ENCODE measurements at places on chromosomes 3 and 15. TPM values are rescaled to one million over a fixed set of nuclear protein-coding genes. Genes with fewer than 3 reads are reported as not detected.

GRCh38 chr3:65746848-65747247, 291.9 kb downstream of the MAGI1 start:
- no peak overlapping the region for H3K4me3 ChIP-seq
- no peak for DNase-seq
- no peaks in the 10 kb centered on the region for H3K36me3 ChIP-seq
- H3K4me1 ChIP-seq, result no peaks in the 10 kb centered on the region

DNA sequence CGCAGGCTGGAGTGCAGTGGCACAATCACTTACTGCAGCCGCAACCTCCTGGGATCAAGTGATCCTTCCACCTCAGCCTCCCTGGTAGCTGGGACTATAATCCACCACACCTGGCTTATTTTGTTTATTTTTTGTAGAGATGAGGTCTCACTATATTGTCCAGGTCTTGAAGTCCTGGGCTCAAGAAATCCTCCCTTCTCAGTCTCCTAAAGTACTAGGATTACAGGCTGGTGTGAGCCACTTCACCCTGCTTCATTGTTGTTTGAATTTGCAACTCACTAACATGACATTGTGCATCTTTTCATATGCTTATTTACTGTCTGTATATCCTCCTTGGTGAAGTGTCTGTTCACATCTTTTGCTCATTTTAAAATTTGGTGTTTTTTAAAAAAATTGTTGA, 10.1 kb downstream of the PARP15 start:
- H3K4me3 ChIP-seq, result no peak overlapping the region
- no peak overlapping the region for H3K27ac ChIP-seq
- H3K27me3 ChIP-seq, result no peaks in the 10 kb centered on the region
- no peak for DNase-seq

GRCh38 chr15:57406062-57406772, 29.9 kb downstream of the CGNL1 start:
- no peak overlapping the region for H3K4me3 ChIP-seq
- no peaks in the 10 kb centered on the region for H3K4me1 ChIP-seq
- H3K27ac ChIP-seq, result no peak overlapping the region

DNA sequence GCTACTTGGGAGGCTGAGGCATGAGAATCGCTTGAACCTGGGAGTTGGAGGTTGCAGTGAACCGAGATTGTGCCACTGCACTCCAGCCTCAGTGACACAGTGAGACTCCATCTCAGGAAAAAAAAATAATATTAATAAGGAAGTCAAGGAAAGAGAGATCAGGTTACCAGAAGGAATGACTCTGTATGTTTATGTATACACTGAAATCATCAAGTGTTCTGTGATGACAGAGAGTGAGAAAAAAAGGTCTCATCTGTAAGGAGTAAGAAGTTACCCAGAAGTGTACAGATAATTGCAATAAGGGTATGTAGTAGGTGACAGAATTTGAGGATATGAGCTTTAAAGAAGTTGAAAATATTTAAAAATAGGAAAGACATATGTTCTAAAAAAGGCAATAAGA, 4.3 kb upstream of the CCDC50 start:
- H3K27ac ChIP-seq, result no peak overlapping the region
- no peaks in the 10 kb centered on the region for H3K4me1 ChIP-seq
- no peaks in the 10 kb centered on the region for H3K27me3 ChIP-seq
- DNase-seq, result no peak
- no peaks in the 10 kb centered on the region for H3K36me3 ChIP-seq

GRCh38 chr3:100697723-100698285, 11.5 kb upstream of the TFG start:
- H3K4me1 ChIP-seq, result no peaks in the 10 kb centered on the region
- no peak overlapping the region for H3K27ac ChIP-seq
- H3K27me3 ChIP-seq, result no peaks in the 10 kb centered on the region
- no peaks in the 10 kb centered on the region for H3K36me3 ChIP-seq
- DNase-seq, result no peak

GRCh38 chr15:85289677-85290365, 90.6 kb upstream of the AKAP13 start:
- no peak overlapping the region for H3K27ac ChIP-seq
- no peaks in the 10 kb centered on the region for H3K27me3 ChIP-seq
- H3K4me3 ChIP-seq, result no peak overlapping the region

DNA sequence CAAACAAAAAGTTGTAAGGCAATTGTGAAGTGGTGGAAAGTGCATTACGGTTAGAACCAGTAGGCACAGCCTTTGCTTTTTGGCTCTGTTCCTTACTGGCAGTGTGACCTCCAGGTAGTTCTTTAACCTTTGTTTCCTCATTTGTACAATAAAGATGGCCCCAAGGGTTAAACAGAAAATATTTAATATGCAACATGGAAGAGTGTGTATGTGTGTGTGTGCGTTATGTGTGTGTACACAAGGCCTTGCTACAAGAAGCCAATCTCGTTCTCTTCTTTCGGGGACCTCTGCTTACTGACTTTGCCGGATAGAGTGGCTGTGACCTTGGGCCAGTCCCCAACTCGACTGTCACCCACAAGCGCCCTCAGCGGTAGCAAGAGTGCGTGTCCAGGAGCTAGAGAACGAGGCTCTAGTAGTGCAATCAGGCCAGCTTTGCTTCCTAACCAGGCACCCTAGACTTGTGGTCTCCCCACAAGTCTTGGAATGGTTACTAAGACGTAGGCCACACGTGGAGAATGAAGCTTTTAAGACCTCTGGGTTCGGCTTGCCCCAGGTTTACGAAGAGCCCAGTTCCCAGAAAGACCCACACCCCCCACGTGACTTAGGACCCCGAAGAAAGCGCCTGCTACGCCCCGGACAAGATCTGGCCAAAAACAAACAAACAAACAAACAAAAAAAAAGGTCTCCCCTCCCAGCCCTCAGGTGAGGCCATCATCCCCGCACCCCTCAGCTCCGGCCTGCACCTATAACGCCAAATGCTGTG, 593 bp downstream of the CIAO2A start:
- no peaks in the 10 kb centered on the region for H3K36me3 ChIP-seq
- H3K27me3 ChIP-seq, result no peaks in the 10 kb centered on the region
- peak; percentile 58 for DNase-seq
- peak overlapping the region; percentile 58 for H3K4me3 ChIP-seq
- peak overlapping the region; percentile 82 for H3K27ac ChIP-seq

DNA sequence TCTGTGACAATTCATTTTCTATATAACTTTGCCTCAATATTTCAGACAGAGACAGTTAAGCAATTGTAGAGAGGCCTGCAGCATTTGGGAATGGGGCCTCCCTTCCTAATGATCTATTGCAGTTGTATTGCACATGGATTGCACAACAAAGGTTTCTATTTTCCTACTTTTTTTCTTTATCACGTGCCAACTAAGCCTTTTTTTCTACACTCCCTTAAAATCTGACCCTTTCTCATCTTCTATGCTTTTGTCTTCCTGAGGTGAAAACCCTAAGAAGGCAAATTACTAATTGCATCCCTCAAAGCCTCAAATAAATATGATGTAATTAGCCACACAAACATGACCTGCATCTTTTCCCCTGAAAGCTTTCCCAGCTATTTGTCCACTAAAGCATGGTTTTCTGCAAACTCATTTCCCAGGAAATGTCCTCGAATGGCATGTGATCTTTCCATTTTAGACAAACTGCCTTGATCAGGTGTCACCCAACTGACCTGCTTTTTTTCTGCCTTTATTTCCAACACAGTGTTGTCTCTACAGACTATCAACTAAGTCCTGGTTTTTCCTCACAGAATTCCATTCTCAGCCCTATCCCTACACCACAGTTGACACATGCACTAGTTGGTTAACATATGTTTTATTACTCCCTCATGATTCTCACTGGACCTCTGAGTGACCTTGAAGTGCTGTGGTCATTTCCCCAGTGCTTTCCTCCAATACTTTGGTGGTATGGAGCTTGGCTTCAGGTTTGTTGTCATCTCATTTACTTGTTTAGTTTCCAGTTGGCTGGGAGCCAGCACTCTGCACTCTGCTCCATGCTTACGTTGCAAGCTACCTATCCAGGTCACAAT, 31.9 kb upstream of the TSC22D2 start:
- DNase-seq, result no peak
- H3K4me1 ChIP-seq, result no peaks in the 10 kb centered on the region
- no peaks in the 10 kb centered on the region for H3K27me3 ChIP-seq
- H3K36me3 ChIP-seq, result no peaks in the 10 kb centered on the region

DNA sequence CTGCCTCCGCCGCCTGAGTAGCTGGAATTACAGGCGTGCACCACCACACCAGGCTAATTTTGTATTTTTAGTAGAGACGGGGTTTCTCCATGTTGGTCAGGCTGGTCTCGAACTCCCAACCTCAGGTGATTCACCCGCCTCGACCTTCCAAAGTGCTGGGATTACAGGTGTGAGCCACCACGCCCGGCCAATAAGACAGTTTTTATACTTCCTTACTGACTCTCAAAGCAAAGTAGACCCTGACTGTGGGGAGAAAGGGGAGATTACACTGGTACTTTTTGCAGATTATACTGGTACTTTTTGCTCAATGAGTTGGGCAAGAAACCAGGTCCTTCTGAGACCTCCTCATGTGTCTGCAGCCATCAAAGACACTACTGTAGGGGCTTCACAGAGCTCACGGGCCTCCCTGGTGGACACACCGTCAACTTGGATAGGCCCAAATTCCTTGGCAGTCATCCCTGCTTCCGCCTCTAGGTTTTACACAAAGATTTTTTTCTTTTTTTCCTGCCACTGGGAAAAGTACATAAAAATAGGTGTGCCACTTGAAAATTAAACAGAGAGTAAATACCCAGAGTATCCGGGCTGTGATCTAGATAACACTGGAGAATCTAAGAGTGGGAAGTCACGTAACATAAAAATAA, 143.3 kb upstream of the WNT5A start:
- DNase-seq, result no peak
- no peaks in the 10 kb centered on the region for H3K36me3 ChIP-seq
- H3K27me3 ChIP-seq, result no peaks in the 10 kb centered on the region
- H3K4me3 ChIP-seq, result no peak overlapping the region
- no peak overlapping the region for H3K27ac ChIP-seq

DNA sequence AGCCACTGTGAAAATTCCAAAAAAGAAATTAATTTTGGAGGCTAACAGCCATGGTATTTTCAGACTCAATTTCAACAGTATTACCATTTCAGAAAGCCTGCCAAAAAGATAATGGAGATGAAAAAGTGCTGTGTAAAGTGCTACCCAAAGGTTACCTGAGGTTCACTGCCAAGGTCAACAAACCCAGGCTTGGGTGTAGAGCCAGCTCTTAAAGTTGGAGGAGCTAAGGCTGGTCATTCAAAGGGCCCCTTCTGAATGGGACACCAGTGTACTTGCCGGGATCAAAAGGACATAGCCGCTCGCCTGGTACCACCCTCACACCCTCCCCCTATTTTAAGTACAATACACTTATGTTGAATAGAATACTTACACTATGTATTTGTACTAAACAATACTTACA, 64.5 kb downstream of the ETV5 start:
- H3K4me3 ChIP-seq, result no peak overlapping the region
- H3K27ac ChIP-seq, result no peak overlapping the region
- peaks cover 19% of the 10 kb centered on the region for H3K36me3 ChIP-seq
- H3K4me1 ChIP-seq, result peaks cover 4% of the 10 kb centered on the region
- no peak for DNase-seq

DNA sequence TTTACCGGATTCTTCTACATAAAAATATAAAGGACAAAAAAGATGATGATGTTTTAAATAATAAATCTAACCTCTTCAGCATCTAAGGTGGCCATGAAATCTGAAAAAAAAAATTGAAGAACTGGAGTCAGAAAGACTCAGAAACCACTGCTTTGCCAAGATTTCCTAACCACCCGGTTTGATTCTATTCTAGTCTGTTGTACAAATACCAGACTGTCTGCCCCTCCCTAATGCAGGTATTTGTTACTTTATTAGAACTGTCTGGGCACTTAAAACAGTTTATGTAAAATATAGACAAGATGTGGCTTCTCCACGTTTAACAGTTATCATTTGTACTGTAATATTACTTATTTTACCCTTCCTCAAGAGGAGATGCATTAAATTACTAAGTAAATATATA, 48.8 kb downstream of the UACA start:
- H3K4me3 ChIP-seq, result no peak overlapping the region
- H3K27me3 ChIP-seq, result no peaks in the 10 kb centered on the region
- peak overlapping the region; percentile 61 for H3K27ac ChIP-seq
- H3K4me1 ChIP-seq, result peaks cover 14% of the 10 kb centered on the region
- no peaks in the 10 kb centered on the region for H3K36me3 ChIP-seq
- DNase-seq, result no peak

- no peak overlapping the region for H3K4me3 ChIP-seq
- DNase-seq, result no peak
- no peaks in the 10 kb centered on the region for H3K4me1 ChIP-seq
- no peaks in the 10 kb centered on the region for H3K27me3 ChIP-seq
- no peak overlapping the region for H3K27ac ChIP-seq
These were observed 1.3 kb downstream of the LEO1 start for GRCh38 chr15:51970132-51970817.

- H3K27ac ChIP-seq, result no peak overlapping the region
- H3K36me3 ChIP-seq, result no peaks in the 10 kb centered on the region
- H3K4me1 ChIP-seq, result no peaks in the 10 kb centered on the region
- DNase-seq, result no peak
These were observed 460.8 kb downstream of the MAGI1 start for GRCh38 chr3:65577843-65578430.

GRCh38 chr15:59558851-59559250, 52.7 kb upstream of the GCNT3 start:
- no peaks in the 10 kb centered on the region for H3K36me3 ChIP-seq
- no peaks in the 10 kb centered on the region for H3K27me3 ChIP-seq
- no peak overlapping the region for H3K4me3 ChIP-seq
- H3K27ac ChIP-seq, result no peak overlapping the region
- H3K4me1 ChIP-seq, result no peaks in the 10 kb centered on the region
- no peak for DNase-seq

DNA sequence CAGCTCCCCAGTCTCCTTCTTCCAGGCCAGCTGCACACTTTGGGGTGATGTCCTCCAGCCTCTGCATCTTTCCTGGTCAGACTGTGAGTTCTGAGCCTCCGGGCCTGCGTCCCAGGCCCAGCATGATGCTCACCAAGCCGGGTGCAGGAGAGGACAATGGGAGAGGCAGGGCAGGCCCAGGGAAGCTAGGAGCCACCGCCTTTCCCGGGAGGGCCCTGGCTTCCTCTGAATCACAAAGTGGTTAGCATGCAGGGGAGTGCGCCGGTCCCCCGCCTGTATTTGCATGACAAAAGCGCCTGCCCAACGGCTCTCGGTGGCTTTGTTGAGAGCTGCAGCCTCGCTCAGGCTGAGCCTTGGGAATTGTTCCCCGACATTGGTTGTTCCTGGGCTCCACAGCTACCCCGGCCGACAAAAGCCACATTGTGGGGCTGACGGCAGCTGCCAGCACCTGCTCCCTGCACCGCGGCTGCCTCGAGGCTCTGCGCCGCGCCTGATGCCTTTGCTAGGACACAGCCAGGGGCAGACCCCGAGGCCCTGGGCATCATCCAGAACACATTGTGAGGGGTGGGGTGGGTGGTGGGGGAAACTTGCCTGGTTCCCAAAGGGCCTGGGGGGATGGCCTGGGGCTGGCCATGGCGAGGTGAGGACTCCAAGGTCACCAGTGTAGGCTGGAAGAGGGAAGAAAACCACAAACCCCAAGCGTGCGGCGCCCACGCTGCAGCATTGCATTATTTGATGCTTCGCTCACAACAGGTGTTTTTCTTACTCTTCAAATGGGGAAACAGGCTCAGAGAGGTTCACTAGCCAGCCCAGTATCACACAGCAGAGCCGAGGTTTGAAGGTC, 20.0 kb upstream of the KLF13 start:
- no peaks in the 10 kb centered on the region for H3K36me3 ChIP-seq
- H3K4me3 ChIP-seq, result no peak overlapping the region
- no peaks in the 10 kb centered on the region for H3K4me1 ChIP-seq
- DNase-seq, result peak; percentile 48

The GABRG3 gene
- 0.35 TPM for polyA plus RNA-seq

The CTXN2 gene
- 0.73 TPM for polyA plus RNA-seq

The SSUH2 gene
- 0.42 TPM for polyA plus RNA-seq

The CD96 gene
- 0.30 TPM for polyA plus RNA-seq

The GASK1A gene
- 1.5 TPM for polyA plus RNA-seq

The ACP3 gene
- polyA plus RNA-seq, result 2.1 TPM

The ADGRG7 gene
- polyA plus RNA-seq, result not detected

The ATP8B4 gene
- polyA plus RNA-seq, result 0.84 TPM

The BUB1B gene
- 0.09 TPM for polyA plus RNA-seq

Measured in pancreas (tissue), 10 donors.